Muscle of back (tissue), 13 donors: ENCODE measurements at places on chromosomes 4 and X.

- DNase-seq, result no peak
Measured at GRCh38 chrX:110162867-110163266, 155.0 kb downstream of the AMMECR1 start.

DNA sequence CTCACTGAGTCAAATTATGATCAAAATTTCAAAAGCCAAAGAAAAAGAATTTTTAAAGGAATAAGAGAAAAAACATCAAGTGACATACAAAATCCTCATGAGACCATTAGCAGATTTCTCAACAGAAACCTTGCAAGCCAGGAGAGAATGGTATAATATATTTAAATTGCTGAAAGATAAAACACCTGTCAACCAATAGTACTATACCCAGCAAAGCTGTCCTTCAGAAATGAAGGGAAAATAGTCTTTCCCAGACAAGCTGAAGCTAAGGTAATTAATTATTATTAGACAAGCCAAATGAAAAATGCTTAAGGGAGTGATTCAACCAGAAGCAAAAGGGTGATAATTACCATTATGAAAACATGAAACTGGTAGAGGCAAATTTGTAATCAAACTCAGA lies 104.2 kb upstream of the TET2 start:
- no peak for DNase-seq

DNA sequence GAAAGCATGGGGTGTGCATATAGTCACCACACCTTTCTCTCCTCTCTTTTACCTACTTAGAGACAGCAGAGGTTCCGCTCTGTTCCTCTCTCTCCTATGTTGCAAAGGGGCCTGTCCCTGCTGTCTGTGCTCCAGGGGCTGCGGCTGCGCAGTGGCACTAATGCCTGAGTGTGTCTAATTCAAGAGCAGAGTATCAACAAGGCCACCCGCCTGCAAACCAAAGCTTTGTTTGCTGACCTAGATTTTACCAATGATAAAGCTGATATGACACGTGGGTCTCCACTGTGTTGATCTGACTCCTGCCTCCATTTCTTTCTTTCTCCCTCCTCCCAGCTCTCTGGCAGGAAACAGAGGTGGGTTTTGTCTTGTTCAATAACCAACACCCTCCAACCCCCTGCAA lies 74.9 kb downstream of the NSG1 start:
- no peak for DNase-seq

- DNase-seq, result no peak
Measured at GRCh38 chr4:7822137-7822505, 117.5 kb downstream of the AFAP1 start.

DNA sequence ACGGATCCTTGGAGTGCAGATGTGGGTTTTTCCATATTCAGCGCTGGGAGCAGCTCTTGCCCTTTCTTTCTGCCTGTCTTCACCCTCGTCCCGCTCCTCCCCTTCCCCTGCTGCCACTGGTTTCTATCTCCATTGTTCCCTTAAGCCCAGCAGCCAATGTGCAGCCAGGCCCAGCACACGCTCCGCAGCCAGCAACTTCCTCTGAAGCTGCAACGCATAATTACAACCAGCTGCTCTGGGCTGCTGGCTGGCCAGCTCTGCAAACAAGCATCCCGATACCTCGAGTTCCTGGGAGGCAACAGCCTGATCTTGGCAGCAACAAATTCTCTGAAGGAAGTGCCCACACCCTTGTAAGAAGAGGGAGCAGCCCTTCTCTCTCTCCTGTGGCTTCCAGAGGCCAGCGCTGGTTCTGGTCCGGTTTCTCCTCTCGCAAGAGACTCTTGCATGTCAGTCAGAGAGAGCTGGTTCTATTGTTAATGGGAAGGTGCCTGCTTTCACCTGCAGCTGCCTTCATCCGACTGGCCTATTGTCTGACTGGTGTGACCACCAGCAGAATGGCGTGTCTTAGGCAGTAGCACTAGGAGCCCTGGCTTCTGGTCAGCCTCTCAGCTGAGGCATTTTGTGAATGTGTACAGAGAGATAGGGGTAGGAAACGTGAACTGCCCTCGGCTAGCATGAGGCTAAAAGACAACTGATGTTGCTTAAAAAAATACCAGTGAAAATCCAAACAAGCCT lies 83.8 kb upstream of the MAML3 start:
- peak; percentile 90 for DNase-seq

DNA sequence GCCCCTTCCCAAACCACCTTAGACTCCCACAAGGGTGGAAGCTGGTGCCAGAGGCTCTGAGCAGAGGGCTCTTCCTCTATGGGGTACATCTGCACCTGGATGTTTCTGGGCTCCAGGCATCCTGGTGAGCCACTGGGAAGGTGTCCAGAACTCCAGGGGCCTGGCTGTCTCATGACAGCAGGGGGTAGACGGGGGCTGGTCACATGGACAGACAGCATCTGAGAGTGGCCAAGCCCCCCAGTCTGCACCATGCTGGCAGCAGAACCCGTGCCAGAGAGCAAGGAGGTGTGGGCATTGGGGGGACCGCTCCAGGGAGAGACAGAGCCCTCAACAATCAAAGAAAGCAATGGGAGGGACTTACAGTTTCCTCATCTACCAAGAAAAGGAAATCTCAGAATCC lies 39.5 kb downstream of the ZFYVE28 start:
- no peak for DNase-seq

DNA sequence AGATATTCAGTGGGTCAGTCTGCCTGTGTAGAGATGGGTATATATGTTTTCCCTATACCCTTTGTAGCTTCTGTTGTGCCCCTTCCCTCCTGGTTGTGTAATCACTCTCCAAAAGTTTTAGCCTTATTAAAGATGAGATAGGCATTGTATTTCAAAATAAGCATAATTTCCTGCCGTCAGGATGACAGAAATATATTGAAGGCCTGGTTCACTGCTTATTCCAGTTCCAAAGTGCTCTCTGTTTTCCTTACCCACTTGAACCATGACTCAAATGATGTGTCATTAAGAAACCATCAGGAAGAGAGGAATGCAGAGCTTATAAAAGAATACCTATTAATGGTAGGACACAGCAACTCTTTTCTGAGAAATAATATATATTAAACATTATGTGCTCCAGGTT lies 178.5 kb downstream of the GABRB1 start:
- no peak for DNase-seq

DNA sequence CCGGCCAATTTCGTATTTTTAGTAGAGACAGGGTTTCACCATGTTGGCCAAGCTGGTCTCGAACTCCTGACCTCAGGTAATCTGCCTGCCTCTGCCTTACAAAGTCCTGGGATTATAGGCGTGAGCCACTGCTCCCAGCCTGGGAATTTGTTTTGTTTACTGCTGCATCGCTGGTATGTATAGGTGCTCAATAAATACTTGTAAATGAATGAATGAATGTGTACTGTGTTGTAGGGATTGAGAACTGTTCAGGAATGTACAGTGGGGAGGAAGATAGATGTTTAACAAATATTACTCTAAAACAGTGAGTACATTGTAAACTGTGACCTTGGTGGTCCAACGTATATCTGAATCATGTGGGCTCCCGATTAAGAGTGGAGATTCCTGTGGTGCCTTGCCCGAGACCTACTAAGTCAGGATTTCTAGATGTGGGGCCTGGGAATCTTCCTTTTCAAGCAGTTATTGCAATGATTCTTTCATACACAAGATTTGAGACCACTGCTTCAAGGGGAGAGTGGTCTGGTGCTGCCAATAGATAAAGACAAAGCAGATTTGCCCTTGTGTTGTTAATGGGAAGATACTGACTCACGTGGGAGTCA lies 41.0 kb downstream of the WWC2 start:
- no peak for DNase-seq
